GM23248 (cell line): ENCODE measurements at places on chromosomes 7 and 10. TPM values are rescaled to one million over a fixed set of nuclear protein-coding genes. Genes with fewer than 3 reads are reported as not detected.

- DNase-seq: no peak
- H3K4me3 ChIP-seq: no peak overlapping the region
- H3K4me1 ChIP-seq: no peaks in the 10 kb centered on the region
- H3K27ac ChIP-seq: no peak overlapping the region
- no peaks in the 10 kb centered on the region for H3K27me3 ChIP-seq
These were observed 203.0 kb upstream of the SLC26A5 start for GRCh38 chr7:103649052-103649451.

DNA sequence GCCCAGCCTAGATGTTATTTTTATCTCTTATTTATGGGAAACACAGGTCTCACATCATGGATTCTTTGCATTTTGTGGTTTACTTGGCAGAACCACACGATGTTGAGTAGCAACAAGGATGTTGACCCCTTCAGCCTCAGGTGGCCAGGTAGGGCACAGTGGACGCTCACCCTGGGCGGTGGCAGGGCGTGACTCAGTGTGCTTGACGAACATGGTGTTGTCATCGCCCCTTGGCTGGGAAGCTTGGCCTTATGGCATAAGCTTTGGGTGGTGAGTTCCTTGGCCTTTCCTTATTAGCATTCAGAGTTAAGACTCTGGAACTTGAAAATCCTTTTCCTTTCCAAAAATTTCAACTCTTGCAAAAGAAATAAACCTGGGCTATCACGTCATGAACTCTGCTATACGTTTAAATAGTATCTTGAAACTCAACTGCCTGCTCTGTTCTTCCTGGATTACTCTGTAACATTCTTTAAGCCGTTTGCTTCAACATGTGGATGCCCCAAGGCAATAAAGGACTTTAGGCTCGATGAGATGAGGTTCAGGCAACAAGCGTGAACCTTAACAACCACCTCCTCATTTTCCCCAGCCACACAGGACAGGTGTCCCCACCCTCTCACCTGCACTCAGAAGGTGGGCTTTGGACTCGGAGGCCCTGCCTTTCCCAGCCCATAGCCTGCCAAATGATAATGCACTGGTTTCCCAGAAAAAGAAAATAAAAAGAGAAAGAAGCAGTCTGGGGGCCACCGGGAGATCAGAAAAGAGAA, 22.5 kb upstream of the ECHDC3 start:
- H3K27ac ChIP-seq: no peak overlapping the region
- no peak for DNase-seq
- H3K4me3 ChIP-seq: no peak overlapping the region
- no peaks in the 10 kb centered on the region for H3K36me3 ChIP-seq
- H3K27me3 ChIP-seq: peaks cover 13% of the 10 kb centered on the region; the same call in 1 of the 2 replicates

Gene OPN4
- total RNA-seq: not detected in 2 replicates

Gene TSPAN12
- total RNA-seq: under 0.01 and 2.0 TPM in 2 replicates
